ENCODE measurements at places on chromosomes 2 and 18.

DNA sequence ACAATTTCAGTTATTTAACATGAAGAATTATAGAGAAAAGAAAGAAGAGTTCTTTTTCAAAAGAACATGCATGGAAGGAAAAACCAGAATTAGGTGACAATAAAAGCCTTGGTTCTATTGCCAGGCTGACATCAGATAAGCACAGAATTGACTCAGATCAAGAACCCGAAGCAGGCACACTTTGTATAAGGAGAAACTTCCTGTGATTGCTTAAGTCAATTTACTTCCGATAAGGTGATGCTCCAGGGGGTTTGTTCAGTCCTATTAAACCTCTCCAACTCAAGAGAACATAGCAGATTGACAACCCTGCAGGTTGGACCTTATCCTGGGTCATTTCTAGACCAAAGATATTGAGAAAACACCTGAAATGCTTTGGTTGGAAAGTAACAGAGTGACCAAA, 31.4 kb downstream of the GAREM1 start:
- no peak for DNase-seq
- H3K4me3 ChIP-seq: no peak overlapping the region
- H3K36me3 ChIP-seq: no peaks in the 10 kb centered on the region
- no peaks in the 10 kb centered on the region for H3K4me1 ChIP-seq
- no peak overlapping the region for H3K27ac ChIP-seq

DNA sequence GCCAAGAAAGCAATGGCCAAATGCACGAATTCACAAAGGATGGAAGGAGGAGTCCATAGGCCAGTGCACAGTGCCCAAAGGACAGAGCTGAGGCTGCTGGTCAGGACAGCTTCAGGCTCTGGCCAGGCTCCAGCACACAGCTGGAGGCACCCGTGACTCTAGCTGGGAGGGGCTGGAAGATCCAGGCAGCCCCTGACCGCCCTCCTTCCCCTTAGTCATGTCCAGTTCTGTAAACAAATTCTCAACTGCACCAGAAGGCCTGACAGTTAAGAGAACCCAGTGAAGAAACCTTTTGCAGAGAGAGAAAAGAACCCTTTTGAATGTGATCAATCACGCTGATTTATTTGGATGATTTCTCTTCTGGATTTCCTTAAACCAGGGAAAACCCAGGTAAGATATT, 7.7 kb upstream of the YWHAQ start:
- DNase-seq: no peak
- peaks cover 10% of the 10 kb centered on the region for H3K27me3 ChIP-seq
- no peaks in the 10 kb centered on the region for H3K36me3 ChIP-seq
- peaks cover 9% of the 10 kb centered on the region for H3K4me1 ChIP-seq
- no peak overlapping the region for H3K27ac ChIP-seq
- no peak overlapping the region for H3K4me3 ChIP-seq

- no peaks in the 10 kb centered on the region for H3K27me3 ChIP-seq
- H3K27ac ChIP-seq: no peak overlapping the region
- DNase-seq: no peak
- H3K36me3 ChIP-seq: no peaks in the 10 kb centered on the region
- H3K4me3 ChIP-seq: no peak overlapping the region
Observed at GRCh38 chr2:123816928-123817327, 208.2 kb upstream of the CNTNAP5 start.

- no peaks in the 10 kb centered on the region for H3K36me3 ChIP-seq
- peaks cover 6% of the 10 kb centered on the region for H3K27me3 ChIP-seq
- no peaks in the 10 kb centered on the region for H3K4me1 ChIP-seq
- no peak for DNase-seq
- H3K27ac ChIP-seq: no peak overlapping the region
Observed at GRCh38 chr2:99623035-99623434, 133.2 kb upstream of the REV1 start.

DNA sequence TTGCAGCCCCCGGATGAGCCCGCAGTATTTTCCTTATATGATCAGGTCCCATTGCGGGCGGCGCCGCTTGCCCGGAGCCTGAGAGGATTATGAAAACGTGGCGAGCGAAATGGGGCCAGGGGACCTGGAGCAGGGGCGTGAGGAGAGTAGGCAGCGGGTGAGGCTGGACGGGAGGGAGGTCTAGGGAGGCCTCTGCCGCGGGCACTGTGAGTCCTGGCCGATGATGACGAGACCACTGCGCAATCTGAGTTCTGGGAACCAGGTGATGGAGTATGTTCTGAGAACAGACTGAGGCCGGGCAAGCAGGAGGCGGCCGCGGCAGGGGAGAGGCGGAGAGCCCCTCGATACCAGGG, 790 bp upstream of the ACAA2 start:
- H3K27ac ChIP-seq: peak overlapping the region; percentile 97
- H3K36me3 ChIP-seq: peaks cover 45% of the 10 kb centered on the region
- DNase-seq: no peak
- no peaks in the 10 kb centered on the region for H3K27me3 ChIP-seq
- H3K4me3 ChIP-seq: peak overlapping the region; percentile 93

DNA sequence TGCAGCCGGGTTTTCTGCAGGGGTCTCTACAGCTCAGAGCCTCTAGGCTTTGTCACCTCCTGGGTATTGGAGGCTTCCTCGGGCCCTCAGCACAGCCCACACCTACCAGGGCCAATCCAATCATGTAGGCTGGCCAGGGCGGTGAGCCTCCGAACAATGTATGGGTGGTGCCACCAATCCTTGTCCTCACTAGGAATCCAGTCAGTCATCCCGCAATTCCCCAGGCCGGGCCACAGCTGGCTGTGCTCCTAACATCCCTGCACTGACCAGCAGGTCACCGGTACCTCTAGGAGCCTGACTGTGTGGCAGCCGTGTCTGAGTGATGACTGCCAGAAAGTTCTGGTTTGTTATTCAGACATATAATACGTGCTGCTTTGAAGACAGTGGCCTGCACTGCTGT, 129.4 kb downstream of the SH3RF3 start:
- H3K36me3 ChIP-seq: no peaks in the 10 kb centered on the region
- H3K4me1 ChIP-seq: peaks cover 2% of the 10 kb centered on the region
- DNase-seq: no peak
- no peak overlapping the region for H3K27ac ChIP-seq
- H3K4me3 ChIP-seq: no peak overlapping the region

DNA sequence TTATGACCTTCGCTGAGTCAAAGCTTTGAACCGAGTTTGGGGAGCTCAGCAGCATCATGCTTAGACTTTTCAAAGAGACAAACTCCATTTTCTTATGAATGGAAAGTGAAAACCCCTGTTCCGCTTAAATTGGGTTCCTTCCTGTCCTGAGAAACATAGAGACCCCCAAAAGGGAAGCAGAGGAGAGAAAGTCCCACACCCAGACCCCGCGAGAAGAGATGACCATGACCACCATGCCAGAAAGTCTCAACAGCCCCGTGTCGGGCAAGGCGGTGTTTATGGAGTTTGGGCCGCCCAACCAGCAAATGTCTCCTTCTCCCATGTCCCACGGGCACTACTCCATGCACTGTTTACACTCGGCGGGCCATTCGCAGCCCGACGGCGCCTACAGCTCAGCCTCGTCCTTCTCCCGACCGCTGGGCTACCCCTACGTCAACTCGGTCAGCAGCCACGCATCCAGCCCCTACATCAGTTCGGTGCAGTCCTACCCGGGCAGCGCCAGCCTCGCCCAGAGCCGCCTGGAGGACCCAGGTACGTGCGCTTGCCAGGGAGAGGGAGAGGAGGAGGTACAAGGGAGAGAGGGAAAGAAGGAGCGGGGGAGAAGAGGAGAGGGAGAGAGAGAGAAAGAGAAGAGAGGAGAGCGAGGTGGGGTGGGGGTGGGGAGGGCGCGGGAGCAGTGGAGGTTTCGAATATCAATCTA, at the start of gene DLX1:
TSS of gene DLX1 (plus strand) at position 48 of the 700 bp plus-strand sequence. CDS start at position 219, 171 bp downstream.
- H3K36me3 ChIP-seq: peaks cover 2% of the 10 kb centered on the region
- peaks cover 98% of the 10 kb centered on the region for H3K27me3 ChIP-seq
- peak within 1 kb of the TSS; percentile 84 for H3K4me3 ChIP-seq
- H3K4me1 ChIP-seq: peaks cover 53% of the 10 kb centered on the region
- DNase-seq: peak; percentile 47

GRCh38 chr2:119179202-119179601, 20.7 kb upstream of the C1QL2 start:
- no peak overlapping the region for H3K27ac ChIP-seq
- no peaks in the 10 kb centered on the region for H3K36me3 ChIP-seq
- no peak overlapping the region for H3K4me3 ChIP-seq
- H3K4me1 ChIP-seq: no peaks in the 10 kb centered on the region
- no peaks in the 10 kb centered on the region for H3K27me3 ChIP-seq
